Vagina (tissue), 2 donors: ENCODE measurements at places on chromosomes 6 and 20. TPM values are rescaled to one million over a fixed set of nuclear protein-coding genes. Genes with fewer than 3 reads are reported as not detected.

HLA-F gene
- 133 TPM for total RNA-seq

WFDC10B gene
- not detected for total RNA-seq

PROCR gene
- 104 TPM for total RNA-seq

SLC22A16 gene
- not detected for total RNA-seq

ADGRF4 gene
- 10.1 TPM for total RNA-seq

IP6K3 gene
- 1.5 TPM for total RNA-seq

FHL5 gene
- 21.4 TPM for total RNA-seq

FAM209B gene
- not detected for total RNA-seq

VGLL2 gene
- total RNA-seq, result not detected

SIRPG gene
- total RNA-seq, result not detected

C6orf15 gene
- total RNA-seq, result not detected

HLA-DRB5 gene
- 4.7 TPM for total RNA-seq
